Type B pancreatic cell (in vitro differentiated cells): ENCODE measurements at places on chromosomes 7 and 10.

DNA sequence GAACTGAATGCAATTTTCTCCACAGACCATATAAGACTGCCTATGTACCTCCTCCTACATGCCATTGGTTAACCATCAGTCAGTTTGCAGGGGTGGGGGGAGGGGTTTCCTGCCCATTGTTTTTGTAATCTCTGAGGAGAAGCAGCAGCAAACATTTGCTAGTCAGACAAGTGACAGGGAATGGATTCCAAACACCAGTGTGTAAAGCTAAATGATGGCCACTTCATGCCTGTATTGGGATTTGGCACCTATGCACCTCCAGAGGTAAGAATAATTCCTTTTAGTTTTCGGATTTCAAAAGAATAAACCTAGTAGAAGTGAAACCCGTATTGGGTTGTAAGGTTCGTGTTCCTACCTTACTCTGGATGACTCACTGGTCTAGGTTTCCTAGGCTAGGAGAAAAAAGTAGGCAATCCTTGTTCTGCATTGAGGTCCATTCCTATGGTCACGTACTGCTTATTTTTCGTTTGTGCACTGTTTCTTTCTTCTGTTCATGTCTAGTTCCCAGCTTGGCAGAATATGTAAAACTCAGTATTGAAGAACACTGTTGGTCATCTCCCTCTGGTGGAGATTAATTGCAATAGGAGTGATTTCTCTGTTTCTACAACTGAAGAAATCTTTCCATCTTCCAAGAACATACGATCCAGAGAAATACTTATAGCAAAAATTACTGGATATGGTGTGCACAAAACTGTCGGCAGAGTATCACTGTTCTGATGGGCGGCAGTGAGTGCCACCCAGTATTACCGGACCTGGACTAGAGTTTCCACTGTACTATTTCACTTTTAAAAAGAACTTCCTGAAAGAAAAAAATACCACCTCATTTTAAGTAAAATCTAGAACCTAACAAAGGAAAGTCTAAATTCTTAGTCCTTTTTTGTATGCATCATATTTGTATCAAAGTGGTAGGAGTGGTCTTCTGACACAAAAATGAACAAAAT is at the start of gene AKR1C3:
TSS of gene AKR1C3 (plus strand) at position 150 of the 941 bp plus-strand sequence. CDS start at position 181, 31 bp downstream.
- DNase-seq: no peak
- H3K4me1 ChIP-seq: peaks cover 5% of the 10 kb centered on the region
- H3K4me3 ChIP-seq: peak within 1 kb of the TSS; percentile 64
- no peaks in the 10 kb centered on the region for H3K36me3 ChIP-seq
- no peaks in the 10 kb centered on the region for H3K27me3 ChIP-seq

- H3K4me3 ChIP-seq: no peak overlapping the region
- DNase-seq: no peak
- no peaks in the 10 kb centered on the region for H3K27me3 ChIP-seq
- H3K27ac ChIP-seq: no peak overlapping the region
Observed at GRCh38 chr7:151839451-151839921, 37.4 kb downstream of the PRKAG2 start.

DNA sequence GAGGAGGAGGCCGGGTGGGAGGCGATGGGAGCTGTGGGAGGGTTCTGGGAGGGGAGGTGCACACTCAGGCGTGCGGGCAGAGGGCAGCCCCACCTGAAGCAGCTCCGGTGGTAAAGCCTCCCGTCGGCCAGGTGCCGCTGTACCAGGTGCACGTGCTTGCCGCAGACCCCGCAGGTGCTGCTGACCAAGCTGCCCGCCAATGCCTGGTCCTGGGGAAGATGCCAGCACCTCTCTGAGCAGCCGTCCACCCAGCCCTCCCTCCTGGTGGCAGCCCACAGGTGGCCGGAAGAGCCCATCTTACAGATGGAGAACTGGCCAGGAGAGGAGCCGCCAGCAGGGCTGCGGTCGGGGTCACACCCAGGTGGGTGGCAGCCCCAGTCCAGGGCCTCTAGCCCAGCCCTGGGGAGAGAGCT is 12.6 kb downstream of the MICALL2 start:
- no peaks in the 10 kb centered on the region for H3K4me1 ChIP-seq
- DNase-seq: no peak
- H3K4me3 ChIP-seq: no peak overlapping the region
- H3K36me3 ChIP-seq: no peaks in the 10 kb centered on the region
- no peaks in the 10 kb centered on the region for H3K27me3 ChIP-seq

- H3K27ac ChIP-seq: no peak overlapping the region
- peaks cover 17% of the 10 kb centered on the region for H3K27me3 ChIP-seq
- no peak overlapping the region for H3K4me3 ChIP-seq
- no peaks in the 10 kb centered on the region for H3K4me1 ChIP-seq
- H3K36me3 ChIP-seq: no peaks in the 10 kb centered on the region
- DNase-seq: no peak
Observed at GRCh38 chr7:151767557-151767956, 109.4 kb downstream of the PRKAG2 start.

DNA sequence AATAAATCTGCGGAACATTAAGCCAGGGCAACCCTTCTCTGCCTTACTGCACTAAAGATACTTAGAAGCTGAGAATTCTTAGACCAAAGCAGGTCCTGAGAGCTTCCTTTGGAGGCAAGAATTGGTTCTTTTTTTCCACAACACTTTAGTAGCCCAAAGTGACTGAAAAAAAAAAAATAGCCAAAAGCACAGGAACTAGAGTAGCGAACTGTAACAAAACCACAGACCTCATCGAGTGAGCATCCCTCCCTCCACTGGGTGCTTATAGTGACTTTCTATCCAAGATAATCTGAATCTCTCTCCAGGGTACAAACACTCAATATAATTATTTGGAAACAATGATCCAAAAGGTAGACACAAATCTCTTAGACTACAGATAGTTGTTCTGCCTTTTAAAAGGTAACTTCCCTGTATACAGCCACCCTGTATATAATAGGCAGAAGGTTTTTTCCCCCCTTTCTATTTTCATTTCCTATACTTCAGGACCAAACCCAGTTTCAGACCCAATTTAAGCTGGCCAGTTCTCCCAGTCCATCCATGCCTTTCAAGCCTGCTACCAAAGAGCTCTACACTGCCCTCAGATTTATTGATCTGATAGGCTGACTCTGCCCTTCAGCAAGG is 31.6 kb upstream of the KCNIP2 start:
- no peaks in the 10 kb centered on the region for H3K36me3 ChIP-seq
- H3K4me3 ChIP-seq: no peak overlapping the region
- H3K4me1 ChIP-seq: no peaks in the 10 kb centered on the region
- no peak for DNase-seq
- H3K27me3 ChIP-seq: no peaks in the 10 kb centered on the region

DNA sequence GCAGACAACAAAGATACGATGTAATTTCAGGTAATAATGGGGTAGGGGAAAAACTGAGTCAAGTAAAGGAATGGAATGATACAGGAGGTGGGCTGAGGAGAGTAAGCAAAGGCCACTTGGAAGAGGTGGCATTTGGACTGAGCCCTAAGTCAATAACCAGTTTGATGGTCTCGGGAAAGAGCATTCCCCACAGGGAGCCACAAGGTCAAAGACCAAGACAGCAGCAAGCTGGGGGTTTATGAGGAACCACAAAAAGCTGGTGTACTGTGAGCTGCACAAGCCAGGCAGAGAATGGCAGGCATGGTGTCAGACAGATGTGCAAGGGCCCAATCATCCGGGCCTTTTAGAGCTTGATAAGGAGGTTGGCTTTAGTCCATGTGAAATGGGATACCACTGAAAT is 98.7 kb downstream of the NOC3L start:
- no peaks in the 10 kb centered on the region for H3K36me3 ChIP-seq
- DNase-seq: no peak
- H3K27me3 ChIP-seq: no peaks in the 10 kb centered on the region
- peaks cover 12% of the 10 kb centered on the region for H3K4me1 ChIP-seq
- H3K27ac ChIP-seq: no peak overlapping the region
- no peak overlapping the region for H3K4me3 ChIP-seq

DNA sequence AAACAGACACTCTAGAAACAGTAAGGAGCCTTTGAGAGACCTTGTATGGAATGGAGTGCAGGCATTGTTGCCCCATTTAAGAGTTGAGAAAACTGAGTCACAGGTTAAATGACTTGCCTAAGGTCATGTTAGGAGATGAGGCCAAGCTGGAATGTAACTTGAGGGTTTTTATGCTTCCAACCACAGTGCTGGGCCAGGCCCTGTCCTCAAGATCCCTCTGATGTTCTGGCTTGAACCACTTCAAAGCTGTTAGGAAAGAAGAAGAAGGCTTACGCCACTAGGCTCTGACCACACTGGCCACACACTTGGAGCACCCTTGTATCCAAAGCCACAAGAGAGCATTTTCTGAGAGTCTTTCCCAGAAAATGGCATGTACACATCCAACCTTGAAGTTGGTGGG is 42.7 kb downstream of the PLAU start:
- no peaks in the 10 kb centered on the region for H3K36me3 ChIP-seq
- H3K4me1 ChIP-seq: peaks cover 14% of the 10 kb centered on the region
- H3K27ac ChIP-seq: no peak overlapping the region
- H3K27me3 ChIP-seq: no peaks in the 10 kb centered on the region
- H3K4me3 ChIP-seq: no peak overlapping the region

DNA sequence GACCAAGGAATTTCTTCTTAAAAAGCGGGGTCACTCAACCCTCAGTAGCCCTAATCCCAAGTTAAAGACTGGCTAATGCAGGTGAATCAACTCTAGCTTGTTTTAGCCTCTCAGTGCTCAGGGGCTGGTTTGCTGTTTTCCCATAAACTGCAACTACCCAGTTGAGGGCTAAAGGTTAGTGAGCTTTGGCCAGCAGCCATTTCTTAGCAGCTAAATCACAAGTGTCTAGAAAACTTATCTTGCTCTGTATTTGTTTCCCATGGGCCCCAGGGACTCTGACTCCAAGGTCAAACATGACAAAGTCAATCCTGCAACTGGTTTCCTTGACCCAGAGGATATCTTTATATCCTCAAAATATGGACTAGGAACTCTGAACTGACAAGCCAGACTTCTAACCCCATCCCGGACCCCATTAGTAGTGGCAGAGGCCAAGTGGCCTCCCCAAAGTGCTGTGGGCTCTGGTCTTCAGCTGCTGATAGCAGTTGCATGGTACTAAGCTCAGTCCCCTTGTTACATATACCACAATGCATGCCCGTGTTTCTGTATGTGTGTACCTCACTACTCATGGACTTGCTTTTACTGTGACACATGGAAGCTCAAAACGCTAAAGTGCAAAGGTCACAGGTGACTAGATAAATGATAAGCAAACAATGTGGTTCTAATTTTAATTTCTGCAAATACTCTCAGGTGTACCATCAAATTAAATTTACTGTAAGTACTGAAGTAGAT is 793.0 kb upstream of the IGFBP3 start:
- H3K36me3 ChIP-seq: no peaks in the 10 kb centered on the region
- no peaks in the 10 kb centered on the region for H3K27me3 ChIP-seq
- peaks cover 10% of the 10 kb centered on the region for H3K4me1 ChIP-seq
- no peak for DNase-seq

GRCh38 chr10:96242822-96243221 is 28.5 kb downstream of the BLNK start:
- H3K4me1 ChIP-seq: no peaks in the 10 kb centered on the region
- no peak for DNase-seq
- H3K36me3 ChIP-seq: peaks cover 4% of the 10 kb centered on the region
- H3K27ac ChIP-seq: no peak overlapping the region
- H3K27me3 ChIP-seq: no peaks in the 10 kb centered on the region
- H3K4me3 ChIP-seq: no peak overlapping the region

DNA sequence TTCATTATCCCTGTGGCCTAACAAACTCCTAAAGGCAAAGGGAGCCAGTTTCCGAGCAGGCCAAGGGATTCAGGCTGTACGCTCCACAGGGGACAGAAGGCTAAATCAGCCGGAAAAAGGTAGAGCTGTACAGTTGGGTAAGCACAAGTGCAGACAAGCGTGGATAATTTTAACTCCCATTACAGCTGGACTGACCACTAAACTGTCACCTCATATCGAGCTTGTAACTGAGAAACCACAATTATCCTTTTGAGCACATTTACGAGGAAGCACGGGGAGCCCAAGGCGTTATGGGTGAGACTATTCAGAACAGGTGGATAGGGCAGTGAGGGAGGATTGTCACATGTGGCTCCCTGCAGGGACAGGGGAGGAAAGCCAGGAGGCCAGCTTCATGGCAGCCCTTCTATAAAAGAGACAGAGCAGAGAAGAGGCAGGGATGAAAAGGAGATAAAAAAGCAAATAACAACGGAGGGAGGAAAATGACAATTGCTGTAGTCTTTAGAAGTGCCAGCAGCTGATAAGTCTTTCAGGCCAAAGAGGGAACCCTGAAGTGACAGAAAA is 288.0 kb downstream of the FGFR2 start:
- no peak for DNase-seq
- no peak overlapping the region for H3K4me3 ChIP-seq
- H3K27me3 ChIP-seq: peaks cover 3% of the 10 kb centered on the region
- peaks cover 6% of the 10 kb centered on the region for H3K36me3 ChIP-seq

- no peak overlapping the region for H3K27ac ChIP-seq
- no peak for DNase-seq
- H3K4me1 ChIP-seq: no peaks in the 10 kb centered on the region
- no peaks in the 10 kb centered on the region for H3K36me3 ChIP-seq
Observed at GRCh38 chr7:41788556-41788955, 85.7 kb upstream of the INHBA start.

- no peak for DNase-seq
- no peak overlapping the region for H3K4me3 ChIP-seq
- no peaks in the 10 kb centered on the region for H3K36me3 ChIP-seq
- H3K27me3 ChIP-seq: no peaks in the 10 kb centered on the region
- H3K4me1 ChIP-seq: peaks cover 25% of the 10 kb centered on the region
Observed at GRCh38 chr10:88063861-88064557, 200.6 kb downstream of the PTEN start.

DNA sequence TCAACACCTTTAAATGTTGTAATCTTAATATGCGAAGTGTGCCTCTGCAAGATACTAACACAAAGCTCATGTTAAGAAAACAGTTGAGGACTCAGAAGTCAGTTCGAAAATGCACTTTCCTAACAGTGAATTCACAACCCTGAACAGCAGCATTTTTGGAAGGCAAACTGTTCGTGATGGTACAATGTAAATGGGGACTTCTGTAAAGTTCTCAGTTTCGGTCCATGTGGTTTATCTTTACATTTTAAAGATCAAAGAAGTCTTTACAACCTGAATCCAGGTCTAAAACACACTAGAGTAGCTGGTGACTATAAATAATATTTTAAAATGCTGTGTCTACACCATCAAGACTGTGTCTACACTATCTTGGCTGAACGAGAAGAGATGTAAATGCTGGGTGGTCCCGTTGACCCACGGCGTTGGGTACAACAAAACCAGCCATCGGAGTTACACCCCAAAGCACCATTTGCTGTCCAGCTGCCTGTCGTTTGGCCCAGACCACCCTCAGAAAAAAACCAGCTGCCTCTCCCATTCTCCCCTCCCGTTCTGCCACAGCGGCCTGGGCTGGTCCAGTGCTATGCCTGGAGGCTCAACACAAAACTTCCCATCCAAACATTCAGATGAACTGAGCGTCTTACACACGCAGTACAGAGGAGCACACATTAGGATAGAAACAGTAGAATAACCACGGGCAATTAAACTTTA is 42.9 kb downstream of the MKI67 start:
- peaks cover 9% of the 10 kb centered on the region for H3K27me3 ChIP-seq
- H3K4me1 ChIP-seq: no peaks in the 10 kb centered on the region
- no peaks in the 10 kb centered on the region for H3K36me3 ChIP-seq
- DNase-seq: no peak
- H3K27ac ChIP-seq: no peak overlapping the region
- no peak overlapping the region for H3K4me3 ChIP-seq

GRCh38 chr10:47183704-47184041 is 116.3 kb upstream of the GDF10 start:
- no peak overlapping the region for H3K4me3 ChIP-seq
- H3K36me3 ChIP-seq: no peaks in the 10 kb centered on the region
- H3K27me3 ChIP-seq: peaks cover 3% of the 10 kb centered on the region
- no peak overlapping the region for H3K27ac ChIP-seq
